ENCODE measurements at places on chromosomes 12 and 14. TPM values are rescaled to one million over a fixed set of nuclear protein-coding genes. Genes with fewer than 3 reads are reported as not detected.

DNA sequence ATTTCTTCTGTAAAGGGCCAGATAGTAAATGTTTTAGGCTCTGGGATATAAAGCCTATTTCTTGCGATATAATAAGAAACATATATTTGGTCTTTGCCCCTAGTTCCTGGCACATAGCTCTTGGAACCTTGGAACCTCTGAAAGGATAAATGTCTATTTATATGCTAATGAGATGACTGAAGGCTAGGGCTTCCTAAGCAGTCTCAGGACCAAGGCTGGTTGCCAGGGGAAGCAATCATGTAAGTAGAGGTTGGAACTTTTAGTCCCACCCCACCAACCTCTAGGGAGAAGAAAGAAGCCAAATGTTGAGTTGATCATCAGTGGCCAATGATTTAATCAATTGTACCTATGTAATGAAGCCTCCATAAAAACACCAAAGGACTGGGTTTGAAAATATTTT is 26.6 kb upstream of the NFYB start:
- DNase-seq = no peak

DNA sequence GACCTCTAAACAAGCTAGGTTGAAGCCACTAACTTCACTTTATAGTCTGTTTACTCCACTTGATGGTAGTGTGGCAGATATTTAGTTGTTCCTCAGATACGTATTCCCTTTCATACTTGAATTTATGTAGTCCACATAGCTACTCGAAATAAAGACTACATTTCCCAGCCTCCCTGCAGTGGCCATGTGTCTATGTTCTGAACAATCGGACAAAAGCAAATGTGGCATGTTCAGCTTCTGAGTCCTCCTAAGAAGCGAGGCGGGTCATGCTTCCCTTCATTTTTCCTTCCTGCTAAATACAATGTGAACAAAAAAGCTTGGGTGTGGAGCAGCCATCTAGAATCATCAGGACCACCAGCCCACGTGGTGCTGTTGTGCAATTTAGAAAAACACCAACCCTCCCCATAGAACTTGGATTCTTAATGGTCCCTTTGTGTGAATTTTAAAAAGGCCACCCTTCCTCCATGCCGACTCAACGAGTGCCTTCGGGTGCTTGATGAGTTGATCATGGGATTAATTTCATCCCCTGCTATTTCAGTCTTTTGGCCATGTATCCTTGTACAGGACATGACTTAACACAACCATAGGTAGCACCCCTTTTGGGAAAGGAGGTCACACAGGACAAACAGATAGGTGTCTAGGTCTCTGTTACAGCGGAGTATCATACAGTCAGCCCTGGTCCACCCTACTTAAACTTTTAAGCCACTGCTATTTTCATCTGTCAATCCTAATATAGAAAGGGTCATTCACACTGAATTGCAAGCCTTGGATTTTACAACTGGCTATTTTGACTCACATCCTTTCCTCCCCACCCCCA is 60.7 kb downstream of the ZFC3H1 start:
- no peak for DNase-seq

DNA sequence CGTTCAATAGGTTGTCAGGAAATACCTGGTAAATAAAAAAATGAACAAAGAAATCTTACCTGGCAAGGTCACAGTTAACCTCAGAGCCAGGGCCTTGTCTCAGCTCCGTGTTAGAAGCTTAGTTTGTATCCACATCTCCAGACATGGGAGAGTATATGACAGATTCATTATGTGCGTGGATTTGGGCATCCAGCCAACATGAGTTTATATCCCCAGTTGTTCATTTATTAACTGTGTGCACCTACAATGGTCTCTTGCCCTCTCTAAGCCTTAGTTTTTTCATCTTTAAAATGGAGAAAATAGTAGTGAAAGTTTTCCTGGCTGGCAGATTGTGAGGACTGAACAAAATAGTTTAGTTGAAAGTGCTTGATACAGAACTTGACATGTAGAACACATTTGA is 437.8 kb downstream of the NPAS3 start:
- DNase-seq = no peak

- no peak for DNase-seq
Measured at GRCh38 chr14:83850092-83850491, 1679.9 kb upstream of the FLRT2 start.

DNA sequence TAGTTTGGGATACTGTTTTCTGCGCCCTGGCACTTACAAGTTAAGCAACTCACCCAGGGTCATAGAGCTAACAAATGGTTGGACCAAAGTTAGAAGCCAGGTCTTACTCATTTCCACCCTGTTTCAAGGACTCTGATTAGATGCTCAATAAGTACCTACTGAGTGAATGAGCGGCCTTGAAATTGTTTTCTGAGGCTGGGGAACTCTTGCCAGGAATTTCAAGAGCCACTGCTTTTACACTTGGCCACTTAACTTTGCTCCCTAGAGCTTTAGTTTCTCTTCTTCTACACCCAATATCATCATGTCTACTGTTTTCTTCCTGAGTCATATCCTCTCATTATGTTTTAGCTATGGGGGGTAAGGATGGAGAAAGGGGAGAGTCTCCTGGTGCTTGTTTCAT is 431.6 kb downstream of the ZFP36L1 start:
- no peak for DNase-seq

DNA sequence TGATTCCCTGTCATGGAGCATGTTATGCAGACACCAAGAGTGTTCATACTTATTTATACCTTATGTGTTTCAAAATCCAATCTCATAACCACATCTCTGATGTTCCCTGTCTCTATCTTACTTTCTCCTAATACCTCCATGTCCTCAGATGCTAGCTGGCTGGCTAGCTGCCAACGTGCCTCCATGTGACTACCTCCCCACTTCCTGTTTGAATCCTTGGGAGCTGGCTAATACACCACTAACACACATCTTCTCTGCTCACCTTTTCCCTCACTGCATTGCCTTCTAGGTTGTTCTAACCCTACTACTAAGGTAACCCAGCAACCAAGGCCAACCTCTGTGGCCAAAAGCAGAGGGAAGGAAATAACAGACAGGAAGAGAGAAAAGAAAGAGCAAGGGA is 27.3 kb downstream of the TTC5 start:
- peak; percentile 1 for DNase-seq

- no peak for DNase-seq
Measured at GRCh38 chr14:21024585-21025370, at the start of gene NDRG2. NDRG2 (minus strand) TSS chr14:21025061; CDS start chr14:21023315, 1,746 bp downstream.

DNA sequence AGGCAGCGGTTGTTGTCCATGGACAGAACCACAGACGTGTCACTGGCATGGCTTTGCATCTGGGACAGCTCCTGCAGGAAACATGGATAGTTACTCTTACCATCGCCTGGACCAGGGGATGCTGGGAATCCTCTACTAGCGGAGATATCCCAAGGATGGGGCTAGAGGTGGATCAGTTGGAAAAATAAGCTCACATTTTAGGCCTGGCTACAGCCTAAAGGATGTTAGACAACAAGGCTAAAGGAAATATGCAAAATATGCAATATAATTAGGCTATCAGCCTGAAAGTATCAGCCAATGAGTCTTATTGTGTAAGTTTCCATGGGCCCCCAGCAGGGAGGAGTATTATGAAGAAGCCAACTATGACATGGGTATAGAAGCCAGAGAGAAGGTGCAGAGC is 5.0 kb downstream of the KRT76 start:
- no peak for DNase-seq

DNA sequence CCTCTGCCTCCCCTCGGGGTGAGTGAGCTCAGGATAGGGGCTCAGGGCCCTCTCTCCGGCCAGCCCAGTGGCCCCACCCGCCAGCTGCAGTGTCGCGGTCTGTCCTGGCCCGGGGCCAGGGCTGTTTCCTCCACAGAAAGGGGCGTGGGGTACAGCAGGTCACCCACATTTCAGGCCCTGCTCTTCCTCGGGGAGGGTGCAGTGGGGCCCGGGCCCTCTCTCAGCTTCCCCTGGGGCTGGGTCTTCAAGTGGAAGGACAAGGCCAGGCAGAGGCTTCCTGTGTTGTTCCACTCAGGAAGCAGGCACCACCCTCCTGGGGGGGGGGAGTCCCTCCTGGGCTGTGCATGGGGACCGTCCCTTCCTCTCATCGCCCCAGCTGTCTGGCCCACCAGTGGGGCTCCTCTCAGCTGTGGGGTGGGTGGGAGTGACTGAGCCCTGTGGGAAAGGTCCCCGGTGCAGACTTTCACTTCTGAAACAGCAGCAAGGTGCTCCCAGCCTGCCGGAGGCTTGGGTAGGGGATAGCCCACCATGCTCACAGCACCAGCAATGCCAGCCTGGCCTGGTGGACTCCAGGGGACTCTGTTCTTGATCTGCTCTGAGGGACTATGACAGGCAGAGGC is 3.7 kb downstream of the GPR132 start:
- DNase-seq = no peak

- peak; percentile 72 for DNase-seq
Measured at GRCh38 chr12:123237646-123238329, 4.6 kb downstream of the MTRFR start.

- no peak for DNase-seq
Measured at GRCh38 chr14:92698393-92698792, 50.0 kb downstream of the LGMN start.

GRCh38 chr12:34604631-34605509 is 582.6 kb downstream of the ALG10 start:
- no peak for DNase-seq

DNA sequence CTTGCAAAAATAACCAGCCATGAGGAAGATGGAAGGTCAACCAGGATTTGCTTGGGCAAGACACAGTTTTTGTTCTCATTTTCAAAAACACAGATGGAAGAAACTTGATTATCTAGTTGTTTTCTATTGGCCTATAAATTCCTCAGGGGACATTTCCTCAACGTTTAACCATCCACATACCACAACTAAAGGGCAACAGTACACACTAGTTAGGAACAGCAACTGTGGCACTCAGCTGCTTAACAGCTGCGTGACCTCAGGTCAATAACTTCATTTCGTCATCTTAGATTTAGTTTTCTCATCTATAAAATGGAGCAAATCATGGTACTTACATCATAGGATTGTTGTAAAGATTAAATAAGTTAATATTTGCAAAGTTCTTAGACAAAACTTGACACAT is 18.7 kb downstream of the SSTR1 start:
- no peak for DNase-seq

DNA sequence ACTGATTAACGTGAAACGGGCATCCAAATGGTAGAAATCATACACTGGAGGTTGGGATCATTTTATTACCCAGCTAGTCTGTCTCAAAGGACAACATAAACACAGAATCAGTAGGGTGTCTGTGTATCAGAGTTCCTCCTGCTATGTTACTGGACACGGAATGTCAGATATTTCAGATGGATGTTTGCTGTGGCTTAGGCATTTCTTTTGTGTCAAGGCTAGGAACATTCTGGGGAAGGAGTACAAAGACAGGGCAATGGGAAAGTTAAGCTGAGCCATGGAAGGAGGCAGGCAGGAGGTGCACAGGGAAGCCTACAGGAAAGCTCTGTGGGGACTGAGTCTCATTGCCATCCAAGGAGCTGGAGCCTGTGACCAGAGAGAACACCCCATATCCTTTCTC is 254.6 kb downstream of the C12orf75 start:
- DNase-seq = no peak

DNA sequence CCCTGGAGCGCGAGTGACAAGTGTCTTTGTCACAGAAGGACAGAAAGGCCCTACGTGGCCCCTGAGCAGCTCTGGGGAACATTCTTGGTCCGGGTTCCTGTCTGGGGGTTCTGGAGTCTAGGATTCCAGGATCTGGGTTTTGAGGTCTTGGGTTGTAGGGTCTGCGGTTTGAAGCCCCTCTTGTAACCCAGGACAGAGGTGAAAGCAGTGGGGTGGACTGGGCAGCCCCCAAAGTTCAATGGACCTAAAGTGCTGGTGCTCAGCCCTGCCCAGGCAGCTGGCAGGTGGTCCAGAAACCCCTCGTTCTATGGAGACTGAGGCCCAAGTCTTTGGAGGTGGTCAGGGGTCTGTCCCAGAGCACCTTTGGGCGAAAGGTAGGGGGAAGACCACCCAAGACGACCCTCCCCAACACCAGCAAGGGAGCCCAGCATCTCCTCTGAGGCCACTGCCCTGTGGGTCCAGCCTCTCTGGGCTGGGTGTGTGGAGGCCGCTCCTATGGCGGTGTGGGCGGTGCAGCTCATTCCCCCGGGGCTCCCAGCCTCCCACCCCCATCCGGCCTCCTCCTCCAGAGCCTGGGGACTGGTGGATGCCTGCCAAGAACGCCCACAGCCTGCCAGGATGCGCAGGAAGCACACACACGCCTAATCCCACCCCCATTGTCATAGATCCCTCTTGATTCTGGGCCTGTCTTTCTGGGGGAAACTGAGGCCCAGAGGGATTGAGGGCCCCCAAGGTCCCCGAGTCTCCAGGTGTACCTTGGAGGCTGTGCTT is 30.2 kb upstream of the ANKRD9 start:
- DNase-seq = no peak

GRCh38 chr14:23589606-23590005 is 11.0 kb upstream of the JPH4 start:
- DNase-seq = no peak

DNA sequence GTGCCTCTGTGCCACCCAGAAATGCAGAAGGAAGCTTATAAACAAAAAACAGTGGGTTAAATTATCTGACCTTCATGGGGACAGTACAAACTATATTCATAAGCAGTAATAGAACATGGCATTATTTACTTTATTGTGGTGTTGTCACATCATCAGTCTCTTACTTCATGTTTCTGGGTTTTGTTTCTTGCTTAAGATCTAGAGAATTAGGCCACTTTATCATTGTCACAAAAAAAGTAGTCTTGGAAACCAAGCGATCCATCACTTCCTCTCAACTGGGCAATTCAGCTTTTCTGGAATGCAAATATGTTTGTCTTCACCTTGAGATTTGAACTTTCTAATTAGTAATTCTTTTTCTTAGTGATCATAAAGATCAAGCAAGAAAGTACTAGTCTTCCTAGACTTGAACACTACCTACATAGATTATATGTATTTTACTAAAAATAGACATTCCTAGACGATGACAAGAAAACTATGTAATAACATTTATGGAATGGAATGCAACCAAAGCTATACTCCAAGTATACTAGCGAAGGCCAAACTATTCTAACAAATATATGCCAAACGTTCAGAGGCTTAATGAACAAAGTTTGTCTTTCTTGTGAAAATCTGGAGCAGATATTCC is 363.4 kb downstream of the DAD1 start:
- DNase-seq = no peak

- peak; percentile 29 for DNase-seq
Measured at GRCh38 chr12:53695152-53696145, 19.6 kb upstream of the ATP5MC2 start.

DNA sequence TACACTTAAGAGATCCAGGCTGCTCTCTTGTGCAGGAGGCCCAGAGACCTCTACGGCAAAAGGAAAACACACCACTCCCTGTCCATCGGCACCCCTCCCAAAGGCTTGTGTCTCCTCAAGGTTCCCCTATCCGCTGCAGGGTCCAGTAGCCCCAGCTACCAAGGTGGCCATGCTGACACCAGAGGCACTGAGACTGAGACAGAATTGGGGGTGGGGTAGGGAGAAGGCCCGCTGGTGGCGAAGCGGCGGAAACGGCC is 590 bp downstream of the DDIT3 start:
- no peak for DNase-seq

GRCh38 chr14:69687606-69688298 is 76.4 kb downstream of the SUSD6 start:
- DNase-seq = no peak

- DNase-seq = no peak
Measured at GRCh38 chr12:63882844-63883243, 38.3 kb downstream of the SRGAP1 start.

Gene HOXC11
- 2.3 TPM for total RNA-seq

Gene ANKRD33
- total RNA-seq = not detected

Gene BBOF1
- 2.5 TPM for total RNA-seq

Gene C1QL4
- 9.7 TPM for total RNA-seq

Gene ZC3H14
- total RNA-seq = 74.2 TPM

Gene OR6C65
- total RNA-seq = not detected

Gene B4GALNT3
- 2.3 TPM for total RNA-seq

Gene GYS2
- not detected for total RNA-seq

Gene WIF1
- 29.6 TPM for total RNA-seq
